ENCODE measurements at places on chromosomes 4 and X.

- DNase-seq = no peak
Observed at GRCh38 chrX:109920325-109920724, 82.6 kb upstream of the TMEM164 start.

GRCh38 chr4:71275570-71275969 is 63.2 kb upstream of the SLC4A4 start:
- no peak for DNase-seq

DNA sequence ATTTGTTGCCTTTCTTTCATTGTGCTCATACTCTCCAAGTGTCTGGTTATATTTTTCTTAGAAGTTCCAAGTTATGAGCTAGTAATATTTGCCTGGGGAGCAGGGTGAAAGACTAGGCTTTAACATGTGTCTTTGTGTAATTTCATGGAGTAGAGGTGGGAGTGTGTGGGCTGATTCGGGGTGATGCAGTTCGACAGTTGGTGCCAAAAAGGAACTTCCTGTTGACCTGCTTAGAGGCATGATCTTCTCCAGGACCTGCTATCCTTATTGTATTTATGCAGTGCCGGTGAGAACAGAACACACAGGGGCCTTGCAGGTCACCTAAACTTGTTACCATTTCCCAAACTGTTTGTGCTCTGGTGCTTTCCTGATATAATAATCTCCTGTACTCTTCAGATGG is 21.2 kb downstream of the USP53 start:
- no peak for DNase-seq

- DNase-seq = no peak
Observed at GRCh38 chr4:158268553-158268952, 58.3 kb downstream of the TMEM144 start.

- no peak for DNase-seq
Observed at GRCh38 chr4:47936336-47936735, 22.0 kb upstream of the NFXL1 start.

DNA sequence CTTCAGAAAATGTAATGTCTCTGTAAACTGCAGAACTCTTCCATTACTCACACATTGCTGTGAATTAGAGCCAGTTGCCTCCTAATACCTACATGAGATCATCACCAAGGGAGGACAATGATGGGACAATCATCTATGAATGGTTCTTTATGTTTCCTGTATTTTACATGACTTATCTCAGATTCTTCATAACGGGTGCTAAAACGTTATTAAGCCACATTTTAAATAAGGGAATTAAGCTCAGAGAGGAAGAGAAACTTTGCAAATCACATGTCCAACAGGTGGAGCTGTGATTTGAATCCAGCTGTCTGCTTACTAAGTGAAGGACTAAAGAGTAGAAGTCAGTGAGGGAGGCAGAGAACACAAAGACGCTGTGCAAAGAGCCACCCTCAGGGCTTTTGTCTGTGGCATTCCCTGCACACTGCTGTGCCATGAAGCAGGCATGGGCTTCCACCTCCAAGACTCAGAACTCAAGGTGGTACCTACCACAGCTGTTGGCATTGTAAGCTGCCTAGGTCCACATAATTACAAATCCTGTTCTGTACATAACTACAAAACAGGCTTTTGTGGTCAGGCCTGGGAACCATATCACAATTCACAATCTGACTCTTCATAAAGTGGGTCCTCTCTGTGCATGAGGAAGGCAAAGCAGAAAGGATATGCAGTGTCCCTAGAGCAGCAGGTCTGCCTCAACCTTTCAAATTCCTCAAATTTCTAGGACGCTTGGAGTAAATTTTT is 12.8 kb downstream of the TBC1D9 start:
- no peak for DNase-seq

DNA sequence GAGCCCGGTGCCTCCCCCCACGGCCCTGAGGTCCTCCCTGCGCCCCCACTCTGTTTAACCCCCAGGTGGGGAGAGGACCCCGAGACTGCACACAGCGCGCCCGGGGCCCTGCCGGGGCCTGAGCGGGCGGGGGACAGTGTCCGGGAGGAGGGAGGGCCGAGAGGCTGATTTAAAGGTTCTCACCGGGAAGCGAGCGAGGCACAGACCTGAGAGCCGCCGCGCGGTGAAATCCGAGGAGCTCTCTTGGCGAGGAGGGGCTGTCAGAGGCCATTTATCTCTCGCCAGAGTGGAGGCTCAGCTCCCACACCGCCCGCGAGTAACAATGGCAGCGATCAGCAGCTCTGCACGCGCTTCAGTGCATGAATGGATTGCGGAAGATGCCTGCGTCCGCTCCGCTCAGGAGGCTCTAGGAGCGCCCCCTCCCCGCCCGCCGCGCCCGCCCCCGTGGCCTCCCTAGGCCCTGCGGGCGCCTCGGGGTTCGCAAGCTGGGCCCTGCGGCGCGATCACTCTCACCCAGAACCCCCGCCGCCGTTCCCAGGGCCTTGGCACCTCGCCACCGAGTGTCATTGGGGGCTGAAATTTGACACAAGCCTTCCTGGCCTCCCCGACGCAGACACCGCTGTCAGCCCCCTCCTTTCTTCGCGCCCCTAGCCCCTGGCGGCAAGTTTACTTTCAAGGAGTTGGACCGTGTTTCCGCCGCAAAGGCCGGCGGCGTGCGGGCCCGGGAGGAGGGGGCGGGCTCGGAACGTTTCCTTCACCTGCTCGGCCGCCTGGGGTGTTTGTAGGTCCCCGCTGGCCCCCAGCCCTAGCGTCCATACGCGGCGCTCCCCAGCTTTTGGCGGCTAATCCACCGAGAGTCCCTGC is 48.7 kb upstream of the BCOR start:
- DNase-seq = no peak

- no peak for DNase-seq
Observed at GRCh38 chr4:39713691-39714090, 15.8 kb downstream of the UBE2K start.

- DNase-seq = no peak
Observed at GRCh38 chr4:154125340-154125739, 336.5 kb upstream of the SFRP2 start.

DNA sequence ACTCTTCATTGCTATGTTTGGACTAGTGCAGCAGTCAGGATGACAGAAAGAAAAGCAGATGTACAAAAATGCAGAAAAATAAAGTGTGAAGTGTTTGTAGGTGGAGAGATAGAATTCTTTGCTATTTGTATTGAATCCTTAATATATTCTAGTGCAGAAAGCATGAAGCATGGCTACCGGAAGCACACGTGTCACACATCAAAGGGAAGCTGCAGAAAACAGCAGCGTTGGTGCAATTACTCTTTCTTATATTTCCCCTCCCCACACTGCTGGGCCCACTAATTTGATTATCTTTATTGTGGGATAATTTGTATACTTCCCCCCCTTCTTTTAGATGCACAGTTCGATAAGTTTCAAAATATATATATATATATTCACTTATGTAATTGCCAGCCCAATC is 35.9 kb upstream of the TAPT1 start:
- DNase-seq = no peak

- no peak for DNase-seq
Observed at GRCh38 chrX:20319054-20319453, 52.3 kb upstream of the RPS6KA3 start.

GRCh38 chrX:124033821-124034220 is 72.3 kb downstream of the STAG2 start:
- no peak for DNase-seq

- no peak for DNase-seq
Observed at GRCh38 chr4:14807856-14808255, 194.4 kb upstream of the CPEB2 start.

DNA sequence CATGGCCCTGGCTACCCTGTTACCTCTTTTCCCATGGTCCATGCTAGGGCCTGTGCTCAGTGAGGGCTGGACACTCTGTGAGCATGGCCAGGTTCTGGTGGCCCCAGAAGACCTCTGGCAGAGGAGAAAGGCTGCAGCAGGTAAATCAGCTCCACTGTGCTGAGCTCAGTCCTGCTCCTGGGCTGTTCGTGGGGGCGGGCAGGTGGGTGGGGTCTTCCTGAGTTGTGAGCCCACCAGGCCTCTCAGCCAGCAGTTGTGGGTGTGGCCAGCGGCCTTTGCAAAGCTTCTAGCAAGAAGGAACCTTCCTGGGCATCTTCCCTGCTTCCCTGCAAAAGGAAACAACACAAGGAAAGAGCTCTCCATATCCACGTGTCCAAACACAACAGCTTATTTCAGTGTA is 85.3 kb upstream of the STX18 start:
- DNase-seq = no peak

DNA sequence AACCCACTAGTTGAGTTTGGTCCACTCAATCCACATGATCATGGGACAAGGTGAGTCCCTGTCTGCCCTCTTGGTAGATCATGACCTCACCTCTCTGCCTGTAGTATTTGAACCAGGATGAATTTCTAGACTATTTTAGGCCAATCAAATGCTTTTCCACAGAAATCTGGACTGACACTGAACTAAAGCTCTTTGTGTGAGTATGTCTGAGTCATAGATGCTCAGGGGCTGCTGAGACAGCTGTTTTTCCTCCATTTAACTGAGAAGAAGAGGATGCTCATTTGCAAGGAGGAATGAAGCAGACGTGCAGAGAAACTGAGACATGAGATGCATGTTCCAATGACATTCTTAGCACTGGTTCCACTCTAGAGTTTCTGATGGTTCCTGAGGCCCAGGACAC is 77.3 kb upstream of the TMEM47 start:
- no peak for DNase-seq

Data from activated T-cell treated with anti-CD3 and anti-CD28 coated beads, Interleukin-2, amount 50 U/mL, for 72 hours (primary cell).